ENCODE measurements at places on chromosomes 3 and 15.

GRCh38 chr3:170753421-170754310 is 116.3 kb downstream of the RPL22L1 start:
- DNase-seq: no peak

DNA sequence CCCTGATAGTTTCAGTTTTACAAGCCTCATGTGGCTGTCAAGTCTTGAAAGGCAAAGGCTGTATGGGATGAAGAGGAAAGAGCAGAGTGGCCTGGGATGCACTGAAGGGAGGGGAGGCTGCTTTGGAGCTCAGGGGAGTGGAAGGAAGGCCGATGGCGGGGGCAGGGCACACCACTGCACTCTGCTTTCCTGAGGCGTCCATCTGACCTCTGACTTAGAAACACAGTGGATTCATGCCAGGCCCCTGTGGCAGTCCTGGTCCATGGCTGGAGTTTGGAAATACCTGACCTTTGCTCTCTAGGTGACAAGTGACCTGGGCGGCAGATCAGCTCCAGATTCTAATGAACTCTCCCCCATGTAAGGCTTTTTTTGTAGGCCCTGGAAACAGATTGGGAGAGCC is 19.0 kb downstream of the FAH start:
- DNase-seq: no peak

GRCh38 chr3:18007980-18008379 is 265.5 kb upstream of the TBC1D5 start:
- no peak for DNase-seq

DNA sequence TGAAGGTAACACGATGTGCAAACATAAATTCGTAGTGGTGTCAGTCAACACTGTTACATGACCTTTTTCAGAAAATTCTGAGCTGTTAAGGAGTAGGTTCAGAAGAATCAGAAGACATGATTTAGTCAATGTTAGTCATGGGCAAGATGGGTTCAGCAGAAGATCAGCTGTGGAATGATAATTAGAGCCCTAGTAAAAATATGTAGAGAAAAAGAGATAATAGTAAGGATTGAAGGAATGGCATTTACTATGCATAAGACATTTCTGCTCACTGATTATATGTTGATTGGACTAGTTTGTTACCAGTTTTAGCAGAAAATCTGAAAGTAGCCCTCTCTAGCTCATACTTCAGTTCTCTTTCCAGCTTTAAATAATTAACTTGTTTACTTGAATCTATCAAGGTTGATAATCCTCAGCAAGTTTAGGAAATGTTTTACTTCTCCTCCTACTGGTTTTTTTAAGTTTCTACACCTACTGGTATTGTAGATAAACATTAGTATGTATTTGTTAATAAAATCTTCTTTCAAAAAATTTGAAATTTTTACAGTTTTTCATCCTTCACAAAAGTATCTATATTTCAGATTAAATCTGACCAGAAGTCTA is 98.6 kb downstream of the ALCAM start:
- no peak for DNase-seq

DNA sequence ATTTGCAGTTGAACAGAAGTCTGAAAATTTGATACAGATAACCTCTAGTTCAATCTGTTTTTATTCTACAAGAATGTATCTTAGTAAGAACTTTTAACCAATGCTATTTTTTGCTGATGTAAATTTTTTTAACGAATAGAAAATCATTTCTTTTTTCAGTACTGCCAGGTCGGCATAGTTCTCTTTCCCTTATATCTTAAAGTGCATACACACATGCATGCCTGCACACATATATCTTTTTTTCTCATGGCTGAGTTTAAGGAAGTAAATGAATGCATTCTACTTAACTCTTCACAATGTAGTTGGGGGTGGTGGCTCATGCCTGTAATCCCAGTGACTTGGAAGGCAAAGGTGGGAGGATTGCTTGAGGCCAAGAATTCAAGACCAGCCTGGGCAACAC is 48.4 kb downstream of the BLM start:
- no peak for DNase-seq

DNA sequence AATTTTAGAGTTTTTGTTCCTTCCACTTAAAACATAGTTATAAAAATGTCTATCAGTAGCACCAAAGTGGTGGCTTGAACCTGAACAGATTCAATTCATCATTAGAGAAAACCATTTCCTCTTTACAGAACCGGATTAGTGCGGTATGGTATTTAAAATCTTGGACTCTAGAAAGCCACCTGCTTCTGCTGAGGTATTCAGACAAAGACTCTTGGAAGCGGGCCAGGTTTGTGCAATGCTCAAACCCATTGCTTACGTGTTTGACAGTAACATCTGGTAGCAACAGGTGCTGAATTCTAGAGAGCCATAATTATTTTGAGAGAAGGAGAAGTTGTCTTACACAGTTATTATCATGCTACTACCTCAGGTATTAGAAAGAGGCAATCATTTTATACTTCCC is 290.5 kb downstream of the NAALADL2 start:
- no peak for DNase-seq

DNA sequence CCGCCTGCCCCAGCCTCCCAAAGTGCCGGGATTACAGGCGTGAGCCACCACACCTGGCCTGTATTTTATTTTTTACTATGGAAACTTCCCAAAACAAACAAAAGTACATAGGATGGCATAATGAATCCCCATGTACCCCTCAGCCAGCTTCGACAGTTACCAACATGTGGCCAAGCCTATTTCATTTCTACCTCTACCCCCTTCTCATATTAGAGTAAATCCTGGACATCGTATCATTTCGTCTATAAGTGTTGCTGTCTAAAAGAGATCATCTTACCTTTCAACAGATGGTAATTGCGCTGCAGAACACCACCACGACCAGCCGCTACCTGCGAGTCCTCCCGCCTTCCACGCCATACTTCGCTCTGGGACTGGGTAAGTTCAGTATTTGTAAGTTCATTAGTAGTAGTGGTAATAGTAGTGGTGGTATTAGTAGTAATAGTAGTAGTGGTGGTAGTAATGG is 44.9 kb downstream of the DLEC1 start:
- no peak for DNase-seq

- peak; percentile 62 for DNase-seq
These were observed 5.2 kb upstream of the CPLX3 start for GRCh38 chr15:74821091-74821789.

- DNase-seq: no peak
These were observed 6.2 kb upstream of the RBMS3 start for GRCh38 chr3:29274667-29275066.

DNA sequence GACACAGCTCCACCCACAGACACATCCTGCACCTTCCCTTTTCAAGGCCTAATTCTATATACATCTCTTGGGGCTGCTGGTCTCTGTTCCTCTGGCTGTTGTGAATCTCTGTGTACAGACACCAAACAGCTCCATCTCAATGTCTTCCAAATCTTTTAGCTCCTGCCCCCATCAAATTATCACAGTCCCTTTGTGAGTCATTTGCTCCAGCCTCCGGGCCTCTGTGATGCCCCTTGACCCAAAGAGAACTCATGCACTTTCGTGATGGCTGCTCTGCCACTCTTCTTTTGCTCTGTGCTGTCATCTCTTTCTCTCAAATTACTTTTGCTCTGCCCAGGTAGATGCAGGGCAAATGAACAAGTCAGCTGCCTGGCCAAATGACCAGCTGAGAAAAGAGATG is 369.0 kb upstream of the CDIN1 start:
- DNase-seq: no peak

GRCh38 chr3:193929921-193930646 is 205.9 kb upstream of the HES1 start:
- no peak for DNase-seq
